ENCODE measurements at places on chromosomes 1 and 21. TPM values are rescaled to one million over a fixed set of nuclear protein-coding genes. Genes with fewer than 3 reads are reported as not detected.

Gene SNAPIN
- total RNA-seq = 58.3 TPM

Gene PADI3
- not detected for total RNA-seq

Gene CFAP74
- not detected for total RNA-seq

Gene F13B
- not detected for total RNA-seq

Gene SPRR2F
- not detected for total RNA-seq

Gene MATN1
- not detected for total RNA-seq

Gene FCER1G
- total RNA-seq = 6.1 TPM

Gene LRRC3
- total RNA-seq = 1.0 TPM

Gene C1orf87
- total RNA-seq = 1.0 TPM

Gene UBQLN4
- total RNA-seq = 20.0 TPM

Gene RCOR3
- 11.9 TPM for total RNA-seq

Gene SLC30A2
- not detected for total RNA-seq

Measured in epithelial cell of alveolus of lung (primary cell).